Karpas-422 (cell line): ENCODE measurements at places on chromosomes 6 and 20. TPM values are rescaled to one million over a fixed set of nuclear protein-coding genes. Genes with fewer than 3 reads are reported as not detected.

The BEND6 gene
- total RNA-seq = not detected in 2 replicates

The TMEM14A gene
- total RNA-seq = 23.7 and 61.3 TPM in 2 replicates

The TPD52L1 gene
- total RNA-seq = not detected in 2 replicates

The LHFPL5 gene
- total RNA-seq = 1.9 TPM in 1 of 2 replicates, not detected in the other

The EMILIN3 gene
- total RNA-seq = not detected in 2 replicates

The CFB gene
- total RNA-seq = 0.22 TPM in 1 of 2 replicates, not detected in the other

The TMEM217 gene
- 0.22 TPM in 1 of 2 replicates, not detected in the other for total RNA-seq

The FGD2 gene
- total RNA-seq = 37.1 and 53.0 TPM in 2 replicates

The LPA gene
- not detected in 2 replicates for total RNA-seq

The AHI1 gene
- 9.5 and 14.1 TPM in 2 replicates for total RNA-seq

The ARFGAP1 gene
- total RNA-seq = 49.2 and 61.3 TPM in 2 replicates

The C4A gene
- 2.9 and 3.8 TPM in 2 replicates for total RNA-seq

The USP49 gene
- total RNA-seq = 6.5 and 10.7 TPM in 2 replicates

The SYNDIG1 gene
- total RNA-seq = not detected in 2 replicates

The PRDM1 gene
- total RNA-seq = 0.11 and 0.54 TPM in 2 replicates

The TBXT gene
- total RNA-seq = 11.3 and 12.2 TPM in 2 replicates

The MEI4 gene
- total RNA-seq = not detected in 2 replicates

The SOBP gene
- total RNA-seq = 16.1 and 17.8 TPM in 2 replicates

The PAX1 gene
- total RNA-seq = not detected in 2 replicates

The GHRH gene
- total RNA-seq = not detected in 2 replicates

The IL17F gene
- total RNA-seq = not detected in 2 replicates

The FAM184A gene
- 0.72 and 8.4 TPM in 2 replicates for total RNA-seq

The EYS gene
- total RNA-seq = not detected in 2 replicates

The OTOR gene
- total RNA-seq = not detected in 2 replicates

The SLC25A27 gene
- 167 and 178 TPM in 2 replicates for total RNA-seq

The HCK gene
- total RNA-seq = 16.9 and 22.5 TPM in 2 replicates

The B3GAT2 gene
- total RNA-seq = not detected in 2 replicates

The TPX2 gene
- total RNA-seq = 54.0 and 55.5 TPM in 2 replicates
